Fibroblast of skin of back (primary cell): ENCODE measurements at places on chromosomes 13 and 19.

DNA sequence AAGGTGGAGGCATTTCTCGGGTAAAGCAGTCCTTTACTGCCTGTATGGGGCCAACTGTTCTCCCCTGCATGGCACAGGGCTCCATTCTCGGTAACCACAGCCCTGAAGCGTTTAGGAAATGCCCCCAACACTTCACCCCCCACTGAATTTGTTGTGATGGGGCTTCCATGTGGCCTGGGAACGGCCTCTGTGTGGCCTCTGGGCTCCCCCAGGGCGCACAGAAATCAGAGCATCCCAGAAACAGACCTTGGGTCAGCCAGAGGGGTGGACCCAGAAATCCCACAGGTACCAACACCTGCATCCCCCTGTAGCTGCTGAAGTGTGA, 153.7 kb upstream of the VSTM2B start:
- DNase-seq, result no peak

DNA sequence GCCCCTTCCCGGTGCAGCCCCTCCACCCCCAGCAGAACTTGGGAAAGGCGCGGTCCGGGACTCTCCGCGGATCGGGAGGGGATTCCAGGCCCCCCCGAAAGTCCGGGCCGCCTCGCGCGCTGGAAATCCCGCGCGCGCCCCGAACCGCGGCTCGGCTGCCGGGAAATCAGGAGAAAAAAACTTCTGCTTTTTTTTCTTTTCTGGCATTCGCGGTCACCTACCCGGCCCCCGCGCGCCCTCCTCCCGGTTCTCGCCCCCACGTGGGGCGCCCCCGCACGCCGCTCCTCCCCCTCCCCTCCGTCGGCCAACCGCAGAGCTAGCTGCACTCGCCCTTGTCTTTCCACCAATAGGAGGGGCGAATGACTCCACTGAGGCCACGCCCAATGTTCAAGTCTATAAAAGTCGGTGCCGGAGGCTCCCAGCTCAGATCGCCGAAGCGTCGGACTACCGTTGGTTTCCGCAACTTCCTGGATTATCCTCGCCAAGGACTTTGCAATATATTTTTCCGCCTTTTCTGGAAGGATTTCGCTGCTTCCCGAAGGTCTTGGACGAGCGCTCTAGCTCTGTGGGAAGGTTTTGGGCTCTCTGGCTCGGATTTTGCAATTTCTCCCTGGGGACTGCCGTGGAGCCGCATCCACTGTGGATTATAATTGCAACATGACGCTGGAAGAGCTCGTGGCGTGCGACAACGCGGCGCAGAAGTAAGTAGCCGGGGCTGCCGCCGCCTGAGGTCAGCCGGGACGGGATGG, at the start of gene GADD45B:
Gene GADD45B, plus strand, starts transcription at position 426 of the 749 bp plus-strand sequence. Its CDS starts 232 bp downstream, at position 658.
- peak; percentile 97 for DNase-seq

GRCh38 chr19:51461723-51462161, 3.5 kb upstream of the SIGLEC8 start:
- no peak for DNase-seq

- no peak for DNase-seq
Measured at GRCh38 chr13:98829541-98829940, 77.1 kb upstream of the SLC15A1 start.

GRCh38 chr19:45766869-45767346, 2.1 kb downstream of the SIX5 start:
- no peak for DNase-seq

- no peak for DNase-seq
Measured at GRCh38 chr19:30144242-30144758, 202.3 kb downstream of the URI1 start.

- DNase-seq, result no peak
Measured at GRCh38 chr13:60261432-60262351, 98.0 kb upstream of the DIAPH3 start.

DNA sequence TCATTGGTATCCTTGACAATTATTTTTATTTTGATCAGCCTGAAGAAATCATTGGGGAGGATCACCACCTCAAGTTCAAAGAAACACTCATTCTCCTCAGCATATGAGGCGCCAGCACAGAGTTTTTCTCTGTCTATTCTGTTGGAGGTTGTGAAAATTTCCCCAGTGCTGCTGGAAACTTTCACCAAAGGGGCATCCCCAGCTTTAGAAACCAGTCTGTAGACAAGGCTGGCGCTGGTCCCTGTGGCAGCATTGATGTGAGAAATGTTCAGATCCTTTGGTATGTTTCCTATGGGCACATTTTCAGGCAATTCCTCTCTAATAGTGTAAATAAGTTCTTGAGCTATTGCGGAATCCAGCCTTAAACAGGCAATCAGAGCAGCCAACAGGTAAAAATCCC, 2.1 kb downstream of the PCDH9 start:
- DNase-seq, result no peak

- DNase-seq, result no peak
Measured at GRCh38 chr13:29195456-29195855, 375.3 kb downstream of the MTUS2 start.

DNA sequence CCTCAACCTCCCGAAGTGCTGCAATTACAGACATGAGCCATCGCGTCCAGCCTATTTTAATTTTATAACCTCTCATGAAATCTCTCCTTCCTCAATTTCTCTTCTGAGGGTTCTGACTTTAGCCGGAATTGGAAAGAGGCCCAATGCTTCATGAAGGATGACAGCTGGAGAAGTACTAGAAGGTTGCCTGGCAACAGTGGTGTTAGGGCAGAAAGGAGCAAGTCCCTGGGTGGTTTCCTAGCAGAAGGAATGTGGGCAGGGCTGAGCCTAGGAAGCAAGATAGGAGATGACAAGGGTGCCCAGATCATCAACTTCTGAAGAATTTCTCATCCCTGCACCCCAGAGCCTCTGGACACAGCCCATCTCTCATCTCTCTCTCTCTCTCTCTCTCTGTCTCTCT, 25.8 kb downstream of the CACNG6 start:
- DNase-seq, result peak; percentile 34

DNA sequence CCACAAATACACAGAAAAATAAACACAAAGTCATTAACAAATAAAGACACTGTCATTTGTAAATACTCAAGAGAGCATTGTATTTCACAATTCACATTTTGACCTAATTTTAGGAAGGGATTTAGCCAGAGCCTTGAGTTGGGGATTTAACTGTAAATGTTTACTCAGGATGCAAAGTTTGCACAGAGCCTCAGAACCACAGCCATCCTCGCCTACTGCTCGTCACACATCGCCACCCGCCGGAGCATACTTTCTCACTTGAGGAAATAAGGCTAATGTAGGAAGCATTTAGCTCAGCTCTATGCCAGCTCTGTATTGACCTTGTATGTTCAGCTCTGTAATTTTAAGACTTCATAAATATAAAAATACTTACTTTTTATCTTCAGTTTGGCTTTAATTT, 442.7 kb downstream of the OXGR1 start:
- DNase-seq, result no peak

DNA sequence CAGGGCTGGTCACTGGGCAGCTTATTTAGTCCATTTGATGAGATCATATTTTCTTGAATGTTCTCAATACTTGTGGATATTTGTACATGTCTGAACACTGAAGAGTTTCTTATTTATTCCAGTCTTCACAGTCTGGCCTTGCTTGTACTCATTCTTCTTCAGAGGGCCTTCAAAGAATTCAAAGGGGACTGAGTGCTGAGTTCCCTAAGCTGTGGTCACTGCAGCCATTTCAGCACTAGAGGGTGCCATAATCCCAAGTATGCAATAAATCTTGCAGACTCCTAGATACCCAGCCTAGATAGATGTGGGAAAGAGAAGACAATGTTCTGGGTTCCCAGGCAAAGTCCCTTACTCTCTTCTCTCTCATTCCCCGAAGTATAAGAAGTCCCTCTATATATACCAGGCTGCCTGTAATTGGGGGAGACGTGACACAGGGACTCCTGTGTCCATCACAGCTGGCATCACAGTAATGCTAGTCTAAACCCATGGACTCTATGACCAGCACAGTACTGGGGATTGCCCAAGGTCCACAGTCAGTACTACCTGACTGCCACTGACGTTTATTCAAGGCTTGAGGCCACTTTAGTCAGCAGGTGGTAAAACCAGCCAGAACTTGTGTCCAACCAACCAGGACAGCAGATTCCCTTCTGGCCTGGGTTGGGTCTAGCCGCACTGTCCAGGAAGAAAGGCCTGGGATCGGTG, 8.9 kb upstream of the VN1R1 start:
- peak; percentile 41 for DNase-seq

DNA sequence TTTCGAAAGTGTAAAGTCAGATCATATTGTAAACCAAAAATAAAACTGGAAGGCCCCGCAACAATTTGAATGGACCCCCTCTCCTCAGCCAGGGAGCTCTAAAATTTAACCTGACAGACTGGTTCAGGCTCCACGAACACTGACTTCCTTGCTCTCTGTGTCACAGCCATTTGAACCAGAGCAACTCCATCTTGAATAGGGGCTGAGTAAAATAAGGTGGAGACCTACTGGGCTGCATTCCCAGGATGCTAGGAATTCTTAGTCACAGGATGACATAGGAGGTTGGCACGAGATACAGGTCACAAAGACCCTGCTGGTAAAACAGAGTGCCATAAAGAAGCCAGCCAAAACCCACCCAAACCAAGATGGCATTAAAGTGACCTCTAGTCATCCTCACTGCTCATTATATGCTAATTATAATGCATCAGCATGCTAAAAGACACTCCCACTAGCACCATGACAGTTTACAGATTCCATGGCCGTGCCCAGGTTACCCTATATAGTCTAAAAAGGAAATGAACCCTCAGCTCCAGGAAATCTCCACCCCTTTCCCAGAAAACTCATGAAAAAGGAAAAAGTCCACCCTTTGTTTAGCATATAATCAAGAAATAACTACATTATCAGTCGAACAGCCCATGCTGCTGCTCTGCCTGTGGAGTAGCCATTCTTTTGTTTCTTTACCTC, 43.1 kb downstream of the RFXAP start:
- no peak for DNase-seq

GRCh38 chr13:76223999-76224398, 587.9 kb downstream of the LMO7 start:
- peak; percentile 40 for DNase-seq

DNA sequence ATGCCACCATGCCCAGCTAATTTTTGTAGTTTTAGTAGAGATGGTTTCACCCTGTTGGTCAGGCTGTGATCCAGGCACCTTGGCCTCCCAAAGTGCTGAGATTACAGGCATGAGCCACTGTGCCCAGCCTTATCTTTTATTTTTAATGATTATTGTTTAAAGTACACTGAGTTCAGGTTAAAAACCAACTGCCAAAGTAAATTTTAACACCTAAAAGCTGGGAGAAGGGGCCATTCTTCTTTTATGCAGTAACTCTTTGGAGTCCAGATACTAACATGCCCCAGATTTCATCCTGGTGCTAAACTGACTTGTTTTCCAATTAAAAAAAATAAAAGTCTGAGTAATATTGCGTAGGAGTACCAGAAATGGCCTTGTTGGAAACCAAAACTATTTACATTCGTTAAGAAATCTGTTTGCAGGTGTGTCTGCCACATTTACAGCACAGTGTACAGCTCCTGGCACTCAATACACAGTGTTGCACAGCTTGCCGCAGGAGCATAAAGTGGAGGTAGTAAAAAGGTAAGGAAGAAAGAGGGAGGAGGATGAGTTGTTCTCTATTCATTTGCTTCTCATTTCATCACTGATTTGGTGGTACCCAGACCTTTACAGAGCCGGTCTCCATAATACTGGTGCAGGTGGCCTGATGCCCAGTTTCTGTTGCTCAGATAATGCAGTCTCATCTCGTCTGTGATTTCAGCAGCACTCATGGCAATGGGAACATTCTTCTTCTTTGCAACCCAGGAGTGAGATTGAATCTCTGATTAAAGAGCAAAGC, 108.9 kb downstream of the PCCA start:
- no peak for DNase-seq

DNA sequence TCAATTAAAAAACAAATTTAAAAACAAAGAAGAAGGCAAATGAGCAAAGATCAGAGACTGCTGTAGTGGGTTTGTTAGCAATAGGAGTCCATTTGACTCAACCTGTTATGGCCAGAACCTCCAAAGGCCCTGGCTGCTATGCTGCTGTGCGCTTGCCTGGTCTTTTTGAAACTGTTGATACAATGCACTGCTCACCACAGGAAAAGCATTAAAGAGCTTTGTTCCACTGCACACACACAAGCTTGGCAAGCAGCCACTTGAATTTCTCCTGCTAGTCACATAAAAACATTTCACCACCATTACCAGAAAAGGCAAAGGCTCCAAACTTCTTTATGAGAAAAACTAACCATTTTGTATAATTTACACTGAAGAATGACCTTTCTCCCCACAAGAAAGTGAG, 132.2 kb downstream of the FREM2 start:
- no peak for DNase-seq

GRCh38 chr13:69487576-69487975, 620.0 kb upstream of the ATXN8OS start:
- DNase-seq, result no peak

GRCh38 chr13:44605275-44605674, 29.1 kb upstream of the TSC22D1 start:
- no peak for DNase-seq

- DNase-seq, result peak; percentile 76
Measured at GRCh38 chr19:38852231-38853044, 2.7 kb upstream of the HNRNPL start.

DNA sequence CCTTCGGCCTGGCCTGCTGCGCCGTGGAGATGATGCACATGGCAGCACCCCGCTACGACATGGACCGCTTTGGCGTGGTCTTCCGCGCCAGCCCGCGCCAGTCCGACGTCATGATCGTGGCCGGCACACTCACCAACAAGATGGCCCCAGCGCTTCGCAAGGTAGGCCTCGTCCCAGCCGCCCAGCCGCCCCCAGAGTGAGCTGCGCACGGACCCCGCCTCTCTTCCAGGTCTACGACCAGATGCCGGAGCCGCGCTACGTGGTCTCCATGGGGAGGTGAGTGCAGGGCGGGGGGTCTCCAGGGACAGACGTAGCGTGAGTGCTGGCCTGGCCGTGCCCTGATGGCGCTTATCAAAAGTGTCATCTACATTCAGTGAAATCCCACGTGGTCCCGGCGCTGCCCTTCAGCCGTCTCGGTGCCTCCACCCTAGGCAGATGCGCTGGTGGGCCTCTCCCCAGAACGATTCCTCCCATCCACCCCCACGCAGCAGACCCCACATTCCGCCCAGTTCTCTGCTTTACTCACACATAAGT, 7.2 kb downstream of the NDUFS7 start:
- DNase-seq, result no peak

DNA sequence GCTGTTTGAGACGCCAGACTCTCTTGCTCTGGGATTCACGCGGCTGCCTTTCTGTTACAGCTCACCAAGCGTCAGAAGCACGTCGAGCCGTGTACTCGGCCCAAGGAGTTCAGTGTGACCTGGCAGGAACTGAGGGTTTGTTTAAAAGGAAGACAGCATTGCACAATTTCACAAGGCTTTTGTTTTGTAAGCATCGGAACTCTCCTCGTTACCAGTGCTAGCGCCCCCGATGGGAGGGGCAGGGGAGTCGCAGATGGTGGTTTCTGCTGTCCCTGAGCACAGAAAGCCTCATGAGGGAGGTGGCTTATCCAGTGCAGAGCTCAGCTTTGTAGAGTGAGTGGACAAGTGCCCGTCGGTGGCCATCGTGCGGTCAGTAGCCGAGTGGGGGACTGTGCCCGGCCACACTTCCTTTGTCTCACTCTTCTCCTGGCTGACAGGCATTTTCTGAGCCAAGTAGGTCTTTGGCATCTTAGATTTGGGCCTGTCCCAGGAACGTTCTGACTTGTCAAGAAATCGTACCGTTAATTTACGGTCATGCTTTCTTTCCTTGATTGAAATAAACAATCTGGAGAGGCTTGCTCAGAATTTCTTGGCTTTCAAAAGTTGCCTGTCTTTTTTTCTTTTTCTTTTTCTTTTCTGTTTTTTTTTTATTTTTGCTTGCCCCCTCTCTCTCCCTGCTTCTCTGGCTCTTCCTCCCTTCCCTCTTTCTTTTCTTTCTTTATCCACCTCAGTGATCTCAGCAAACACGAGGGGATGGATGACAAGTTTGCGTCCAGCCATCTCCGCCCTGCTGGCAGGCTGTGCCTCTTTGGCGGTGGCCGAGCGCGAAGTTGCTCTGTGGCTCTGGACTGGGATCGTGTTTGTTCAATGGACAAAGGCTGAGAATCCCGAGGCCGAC, 7.7 kb downstream of the KDM4B start:
- peak; percentile 18 for DNase-seq
